ENCODE measurements at places on chromosomes 2 and 18.

DNA sequence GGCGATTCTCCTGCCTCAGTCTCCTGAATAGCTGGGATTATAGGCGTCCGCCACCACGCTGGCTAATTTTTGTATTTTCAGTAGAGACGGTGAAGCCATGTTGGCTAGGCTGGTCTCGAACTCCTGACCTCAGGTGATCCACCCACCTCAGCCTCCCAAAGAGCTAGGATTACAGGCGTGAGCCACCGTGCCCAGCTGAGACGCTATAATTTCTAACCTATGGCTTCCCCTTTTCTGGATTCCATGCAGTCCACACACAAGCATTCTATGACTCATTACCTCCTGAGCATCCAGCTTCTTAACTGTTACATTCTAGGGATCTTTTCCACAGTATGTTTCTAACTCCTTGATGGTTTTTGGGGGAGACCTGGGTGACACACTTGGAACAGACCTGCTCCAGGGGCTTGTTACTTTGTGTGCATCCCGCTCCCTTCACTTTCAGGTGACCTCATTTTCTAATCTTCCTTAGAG lies 11.8 kb upstream of the KCMF1 start:
- DNase-seq = no peak

DNA sequence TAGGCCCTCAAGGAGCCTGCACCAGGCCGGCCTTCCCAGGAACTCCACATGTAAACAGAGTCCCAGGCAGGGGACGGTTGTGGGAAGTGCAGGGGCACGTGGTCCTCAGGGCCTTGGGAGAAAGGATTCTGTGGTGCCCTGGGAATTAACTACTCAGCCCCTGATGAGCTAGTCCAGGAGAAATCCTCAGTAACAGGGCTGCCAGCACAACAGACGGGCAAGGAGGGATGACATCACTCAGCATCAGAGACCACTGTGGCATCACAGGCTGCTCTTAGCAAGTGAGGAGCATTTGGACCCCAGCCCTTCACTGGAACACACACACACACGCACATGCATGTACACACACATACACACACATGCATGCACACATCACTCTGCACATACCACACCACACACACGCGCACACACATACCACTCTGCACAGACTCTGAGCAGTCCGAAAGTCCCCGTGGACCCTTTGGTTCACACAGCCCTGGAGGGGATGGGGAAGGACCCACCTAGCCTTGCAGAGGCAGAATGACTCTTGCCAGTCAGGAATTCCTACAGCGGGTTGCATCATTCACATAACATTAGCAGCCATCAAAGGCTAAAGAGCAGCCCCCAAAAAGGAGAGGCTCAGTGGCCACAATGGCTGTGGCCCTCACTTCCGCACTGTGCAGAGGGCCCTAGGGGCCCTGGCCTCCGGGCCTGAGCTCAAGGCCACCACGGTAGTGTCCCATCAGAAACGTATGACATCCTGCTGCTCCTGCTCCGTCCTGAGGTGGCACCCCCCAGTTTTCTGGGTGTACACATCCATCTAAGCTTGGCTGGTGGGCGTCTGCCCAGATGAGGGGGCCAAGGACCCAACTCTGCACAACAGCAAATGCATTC lies 1.9 kb upstream of the NMUR1 start:
- no peak for DNase-seq

DNA sequence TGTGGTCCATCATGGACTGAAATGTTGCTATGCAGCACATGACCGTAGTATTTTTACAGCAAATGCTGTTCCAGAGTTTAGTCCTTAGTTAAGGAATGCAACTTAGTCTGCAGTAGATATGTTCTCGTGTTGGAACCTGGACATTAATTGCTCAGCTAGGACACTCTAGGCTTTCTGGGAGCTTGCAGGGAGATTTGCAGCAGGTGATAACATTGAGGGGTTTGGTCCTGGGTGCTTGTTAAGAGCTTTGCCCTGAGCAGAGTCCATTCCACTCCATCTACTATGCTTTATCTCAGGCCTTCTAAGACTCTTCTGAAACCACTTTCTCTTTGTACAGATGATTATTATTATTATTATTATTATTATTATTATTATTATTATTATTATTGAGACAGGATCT lies 27.1 kb downstream of the DRC1 start:
- DNase-seq = no peak

- DNase-seq = no peak
These were observed 7.6 kb downstream of the NEU4 start for GRCh38 chr2:241816431-241817121.

DNA sequence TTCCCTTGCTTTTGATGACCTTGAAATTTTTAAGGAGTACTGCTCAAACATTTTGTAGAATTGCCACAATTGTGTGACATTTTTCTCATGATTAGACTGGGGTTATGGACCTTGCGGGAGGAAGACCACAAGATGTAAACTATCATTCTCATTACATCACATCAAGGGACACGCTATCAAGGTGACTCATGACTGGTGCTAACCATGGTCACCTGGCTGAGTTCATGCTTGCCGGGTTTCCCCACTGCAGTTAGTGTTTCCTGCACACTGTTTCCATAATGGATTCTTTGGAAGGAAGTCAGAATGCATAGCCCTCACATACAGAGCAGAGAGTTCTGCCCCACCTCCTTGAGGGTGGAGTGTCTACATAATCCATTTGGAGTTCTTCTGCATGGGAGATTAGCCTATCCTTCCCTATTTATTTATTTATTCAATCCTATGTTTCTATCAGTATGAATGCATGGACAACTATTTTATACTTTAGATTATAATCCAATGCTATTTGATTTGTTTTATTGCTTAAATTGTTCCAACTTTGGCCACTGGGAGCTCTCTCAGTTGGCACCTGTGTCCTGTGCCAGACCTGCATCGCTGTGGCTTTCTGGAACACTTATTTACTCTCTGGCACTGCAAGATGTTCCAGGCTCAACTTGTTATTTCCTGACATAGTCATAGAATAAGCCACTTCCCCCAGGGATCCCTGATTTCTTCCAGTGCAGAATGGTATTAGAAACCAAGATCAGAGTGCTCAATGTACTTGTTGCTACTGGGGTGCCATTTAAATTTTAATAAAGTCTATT lies 6.0 kb downstream of the MC2R start:
- DNase-seq = no peak

DNA sequence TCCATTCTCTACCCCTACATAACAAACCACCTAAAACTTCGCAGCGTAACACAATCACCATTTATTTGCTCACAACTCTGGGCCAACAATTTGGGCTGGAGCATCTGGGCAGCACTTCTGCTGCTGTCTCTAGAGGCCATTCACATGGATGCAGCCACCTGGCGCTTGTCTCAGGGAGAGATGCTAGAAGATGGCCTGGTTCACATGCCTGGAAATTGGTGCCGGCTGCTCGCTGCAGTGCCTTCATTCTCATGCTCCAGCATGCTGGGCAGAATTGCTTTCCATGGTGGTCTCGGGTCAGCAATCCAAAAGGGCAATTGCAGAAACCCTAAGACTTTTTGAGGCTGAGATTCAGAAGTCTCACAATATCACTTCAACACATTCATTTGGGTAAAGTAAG lies 157.4 kb downstream of the SUCLG1 start:
- DNase-seq = no peak

GRCh38 chr2:82282111-82282882 lies 1977.7 kb upstream of the LRRTM1 start:
- DNase-seq = no peak

- DNase-seq = no peak
These were observed 66.2 kb downstream of the STAT1 start for GRCh38 chr2:190947711-190948251.

- no peak for DNase-seq
These were observed 462.5 kb upstream of the FSHR start for GRCh38 chr2:49616800-49617199.

DNA sequence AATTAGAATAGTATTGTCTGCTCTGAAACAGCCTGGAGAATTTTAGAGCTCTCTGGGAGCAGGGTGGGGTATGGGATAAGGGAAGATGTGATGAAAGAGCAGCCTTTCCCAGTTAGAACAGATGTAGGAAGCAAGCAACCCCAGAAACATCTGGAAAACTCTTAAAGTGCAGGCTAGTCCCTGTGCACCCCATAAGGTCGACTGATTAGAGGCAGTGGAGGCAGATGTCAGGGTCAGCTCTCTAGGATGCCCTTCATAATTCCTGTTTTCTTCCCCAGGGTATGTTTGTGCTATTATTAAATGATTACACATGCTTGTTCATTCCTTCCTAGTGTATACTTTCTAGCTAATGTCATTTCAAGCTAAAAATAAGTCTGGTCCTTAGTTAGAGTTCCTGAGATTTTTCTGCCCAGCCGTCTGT lies 41.7 kb downstream of the PTPRM start:
- DNase-seq = no peak

DNA sequence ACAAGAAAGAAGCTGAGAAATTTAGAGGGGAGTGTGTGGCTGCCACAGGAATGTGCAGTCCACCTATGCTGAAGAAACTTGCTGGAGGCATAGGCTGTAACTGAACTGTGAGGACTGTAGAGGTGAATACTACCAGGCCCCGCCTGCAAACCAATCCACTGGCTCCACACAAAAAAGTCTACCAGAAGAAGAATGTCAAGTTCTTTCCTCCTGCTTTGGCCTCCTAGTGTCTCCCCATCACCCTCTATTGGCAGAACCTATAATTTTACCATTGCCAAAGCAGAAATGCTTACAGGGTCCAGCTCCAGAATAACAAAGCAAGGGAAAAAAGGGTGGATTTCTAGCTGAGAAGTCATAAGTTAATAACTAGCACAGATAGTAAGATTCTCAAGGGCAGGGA lies 5.9 kb upstream of the ATP5MC3 start:
- no peak for DNase-seq

DNA sequence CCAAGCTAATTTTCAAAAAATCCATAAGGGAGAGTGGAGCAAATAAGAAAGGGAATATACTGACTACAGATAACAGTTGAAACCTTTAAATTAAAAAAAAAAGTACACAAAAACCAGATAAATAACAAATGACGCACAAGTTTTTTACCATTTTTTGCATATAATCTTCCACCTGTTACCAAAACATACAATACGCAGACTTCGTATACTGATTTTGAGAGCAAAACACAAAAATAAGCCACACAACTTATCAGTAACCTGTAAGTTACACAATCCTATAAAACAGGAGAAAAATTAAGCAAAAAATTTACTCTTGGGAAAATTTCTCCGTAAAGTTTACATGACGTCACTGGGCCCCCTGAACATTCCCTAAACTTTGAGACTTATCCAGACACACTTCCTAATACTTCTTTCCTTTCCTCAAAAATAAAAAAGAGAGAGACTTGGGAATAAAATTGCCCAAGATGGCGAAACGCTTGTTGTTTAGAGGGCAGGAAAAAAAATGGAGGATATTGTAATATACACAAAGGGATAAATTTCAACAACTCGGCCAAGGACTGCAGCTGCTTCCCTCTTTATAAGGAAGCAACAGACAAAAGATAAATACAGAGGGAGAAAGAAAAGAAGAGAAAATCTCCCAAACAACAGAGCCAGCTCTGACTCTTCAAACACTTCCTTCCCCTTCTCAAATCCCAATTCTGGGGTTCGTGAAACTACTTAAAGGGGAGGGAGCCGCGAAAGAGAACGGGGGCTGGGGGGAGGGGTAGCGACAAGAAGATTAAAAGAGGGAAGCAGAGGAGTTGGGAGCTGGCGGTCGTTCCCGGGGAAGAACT lies 1.6 kb downstream of the BAZ2B start:
- DNase-seq = no peak

DNA sequence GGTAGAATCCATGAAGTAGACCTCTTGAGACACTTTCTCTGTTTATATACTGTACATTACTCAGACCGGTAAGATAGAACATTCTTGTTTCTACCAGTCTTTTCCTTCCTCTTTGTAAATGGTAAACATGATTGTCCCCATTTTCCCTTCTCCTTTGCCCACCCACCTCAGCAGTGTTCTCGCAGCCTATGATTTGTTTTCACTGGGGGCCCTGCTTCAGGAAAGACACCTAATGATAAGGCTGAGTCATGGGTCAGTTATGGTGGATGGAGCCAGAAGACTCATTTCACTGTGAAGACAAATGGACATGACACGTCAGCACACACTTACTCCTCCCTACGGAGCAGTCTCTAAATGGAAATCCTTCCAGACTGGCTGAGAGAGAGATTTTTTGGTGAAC lies 23.7 kb downstream of the CENPO start:
- no peak for DNase-seq

GRCh38 chr18:55141318-55141717 lies 182.1 kb upstream of the CCDC68 start:
- DNase-seq = no peak

- no peak for DNase-seq
These were observed 198.9 kb downstream of the ACKR3 start for GRCh38 chr2:236768393-236769140.

- DNase-seq = no peak
These were observed 92.9 kb downstream of the DYSF start for GRCh38 chr2:71546275-71546638.

DNA sequence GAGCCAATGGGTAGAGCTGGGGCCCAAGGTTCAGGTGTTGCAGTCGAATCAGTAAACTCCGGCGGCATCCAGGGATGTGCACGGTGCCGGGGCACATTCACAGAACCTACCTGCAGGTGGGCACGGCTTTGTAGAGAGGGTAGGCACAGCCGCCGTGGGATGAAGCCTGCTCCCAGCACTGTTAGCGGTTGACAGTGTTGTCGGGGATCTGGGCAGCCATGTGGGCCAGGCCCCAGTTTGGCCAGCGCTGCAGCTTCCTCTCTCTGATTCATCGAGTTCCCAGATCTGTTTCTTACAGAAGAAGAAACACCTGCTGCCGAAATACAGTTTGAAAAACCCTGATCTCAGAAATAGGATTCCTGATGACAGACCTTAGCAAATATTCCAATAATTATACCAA lies 274.8 kb downstream of the AGAP1 start:
- no peak for DNase-seq

- DNase-seq = no peak
These were observed 213.9 kb downstream of the FBXO15 start for GRCh38 chr18:73933685-73934084.

DNA sequence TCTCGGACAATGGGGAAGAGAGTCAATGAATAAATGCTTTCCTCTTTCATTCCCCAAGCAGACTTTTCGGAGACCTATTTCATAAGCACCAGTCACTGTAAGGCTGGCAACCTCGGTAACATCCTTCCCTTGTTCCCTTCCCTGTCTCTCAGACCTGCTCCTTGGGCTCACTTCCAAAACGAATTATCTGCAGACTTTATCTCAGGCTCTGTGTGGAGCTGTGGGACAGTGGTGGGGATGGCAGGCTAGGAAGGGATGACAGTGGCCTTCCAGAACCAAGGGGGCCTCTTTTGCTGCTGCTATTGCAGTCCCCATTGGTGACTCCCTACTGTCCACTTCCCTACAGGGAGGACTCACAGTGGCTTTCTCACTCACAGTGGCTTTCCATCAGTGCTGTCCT lies 185.6 kb upstream of the MEX3C start:
- DNase-seq = no peak

GRCh38 chr2:219119422-219120043 lies 41.1 kb downstream of the NHEJ1 start:
- peak; percentile 49 for DNase-seq

- no peak for DNase-seq
These were observed 12.5 kb downstream of the VAPA start for GRCh38 chr18:9926223-9926894.
